GM18507 (cell line): ENCODE measurements at places on chromosomes 5 and 9.

GRCh38 chr5:173923218-173924095 is 35.3 kb downstream of the CPEB4 start:
- no peak for DNase-seq

DNA sequence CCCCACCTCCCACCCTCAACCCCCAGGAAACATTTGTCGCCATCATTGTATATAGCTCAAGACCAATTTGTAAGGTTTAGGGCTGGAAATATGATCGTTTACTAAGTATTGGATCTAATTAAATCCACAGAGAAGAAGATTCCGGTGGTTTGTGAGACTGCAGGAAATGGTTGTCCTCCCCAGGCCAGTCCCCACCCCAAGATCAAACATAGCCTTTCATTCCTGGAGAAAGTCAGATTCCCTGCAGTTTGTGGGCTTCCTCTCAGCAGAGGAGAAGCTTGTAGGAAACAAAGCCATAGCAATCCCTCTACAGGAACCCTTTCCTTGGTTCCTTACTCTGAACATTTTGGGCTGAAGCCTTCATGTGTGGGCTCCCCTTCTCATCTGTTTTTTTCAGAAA is 79.2 kb upstream of the TBCA start:
- no peak for DNase-seq

DNA sequence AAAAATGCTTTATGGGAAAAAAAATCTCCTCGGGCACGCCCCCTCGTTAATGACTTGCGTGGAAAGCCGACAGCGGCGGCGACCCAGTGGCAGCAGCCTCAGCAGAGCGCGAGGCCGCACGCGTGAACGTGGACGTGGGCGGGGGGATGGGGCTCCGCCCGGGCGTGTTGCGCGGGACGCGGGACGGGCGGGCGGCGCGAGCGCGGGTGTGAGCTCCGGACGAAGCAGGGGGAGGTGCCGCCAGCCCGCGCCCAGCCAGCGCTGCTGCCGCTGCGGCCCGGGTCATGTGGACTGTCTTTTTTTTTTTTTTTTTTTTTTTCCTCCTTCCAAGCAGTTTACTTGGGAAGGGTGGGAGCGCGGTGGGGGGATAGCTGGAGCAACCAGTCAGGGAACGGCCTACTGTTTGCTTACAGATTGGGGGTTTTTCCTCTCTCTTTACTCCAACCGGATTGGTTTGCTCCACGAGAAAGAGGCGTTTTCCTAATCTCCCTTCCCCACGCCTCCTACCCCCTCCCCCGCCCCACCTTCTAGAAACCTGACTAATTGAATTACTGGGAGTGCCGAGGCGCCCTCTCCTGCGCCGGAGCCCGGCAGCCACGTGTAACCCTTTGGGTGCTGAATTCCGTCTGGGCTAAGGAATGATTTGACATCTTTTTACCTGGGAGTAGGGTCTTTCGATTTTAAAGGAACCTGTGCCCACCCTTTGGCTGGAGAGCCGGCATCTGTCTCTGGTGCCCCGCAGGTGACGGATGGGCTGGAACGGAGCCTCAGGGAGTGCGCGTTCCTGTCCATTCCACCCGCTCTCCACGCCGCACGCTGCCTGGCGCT is 1.7 kb upstream of the EFNA5 start:
- DNase-seq, result no peak

DNA sequence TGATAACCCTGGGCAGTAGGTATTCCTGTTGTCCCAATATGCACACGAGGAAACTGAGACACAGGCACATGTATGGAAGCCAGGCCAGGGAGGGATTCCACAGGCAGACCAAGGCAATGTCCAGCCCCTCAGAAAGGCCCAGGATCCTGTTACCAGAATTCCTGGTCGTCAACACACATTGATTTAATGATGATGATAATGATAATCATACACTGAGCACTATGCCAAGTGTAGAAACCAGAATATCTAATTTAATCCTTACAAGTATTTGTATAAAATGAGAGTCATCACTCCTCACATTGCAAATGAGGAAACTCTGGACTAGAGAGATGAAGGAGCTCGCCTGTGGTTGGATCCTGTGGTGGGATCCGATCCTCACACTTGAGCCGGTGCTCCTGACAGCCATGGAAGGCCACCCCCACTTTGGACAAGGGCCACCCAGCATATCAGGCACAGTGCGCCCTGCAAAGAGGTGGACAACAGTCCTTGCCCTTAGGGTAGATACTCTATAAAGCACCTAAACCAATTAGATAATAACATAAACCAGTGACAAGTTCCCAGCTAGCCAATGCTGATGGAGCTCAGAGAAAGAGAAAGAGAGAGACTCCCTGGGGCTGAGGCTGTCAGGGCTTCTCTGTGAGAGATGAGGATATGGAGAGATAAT is 185.3 kb downstream of the SLIT3 start:
- no peak for DNase-seq

- DNase-seq, result no peak
Observed at GRCh38 chr5:72046106-72046505, 61.2 kb upstream of the MAP1B start.

GRCh38 chr9:113137196-113138168 is 13.3 kb upstream of the SLC31A2 start:
- DNase-seq, result no peak

DNA sequence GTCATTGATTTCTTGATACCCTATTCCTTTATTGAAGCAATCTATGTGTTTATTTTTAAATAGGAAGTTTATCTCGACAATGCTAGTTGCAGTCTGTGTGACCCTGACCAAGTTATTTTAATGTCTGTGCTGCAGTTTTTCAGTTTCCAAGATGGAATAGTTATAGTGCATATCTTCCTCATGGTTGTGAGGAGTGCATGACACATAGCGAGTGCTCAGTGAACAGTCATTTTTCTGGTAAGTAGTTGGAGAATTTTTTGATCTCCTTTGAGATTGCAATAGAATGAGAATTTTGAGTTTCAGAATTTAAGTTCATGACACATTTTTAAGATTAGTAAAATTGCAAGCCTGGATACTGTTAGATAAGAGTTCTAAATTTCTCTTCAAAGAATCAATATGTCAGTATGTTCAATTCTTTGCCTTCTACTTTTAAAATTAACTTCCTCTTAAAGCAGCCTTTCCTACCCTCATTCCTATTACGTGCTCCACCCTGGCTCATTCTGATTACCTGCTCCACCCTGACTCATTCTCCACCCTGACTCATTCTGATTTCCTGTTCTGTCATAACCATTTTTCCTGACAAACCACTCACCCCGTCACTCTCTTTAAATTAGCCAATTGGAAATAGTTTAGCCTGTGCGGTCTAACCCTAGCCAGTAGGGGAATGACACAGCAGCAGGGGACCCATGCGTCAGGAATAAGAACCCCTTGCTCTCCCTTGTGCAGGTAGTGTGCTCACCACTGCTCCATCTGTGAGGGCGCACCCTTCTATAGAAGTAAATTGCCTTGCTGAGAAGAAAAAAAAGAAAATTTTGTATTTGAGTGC is 30.7 kb downstream of the SPIN1 start:
- no peak for DNase-seq

- no peak for DNase-seq
Observed at GRCh38 chr5:175539936-175540335, 61.6 kb downstream of the SFXN1 start.

DNA sequence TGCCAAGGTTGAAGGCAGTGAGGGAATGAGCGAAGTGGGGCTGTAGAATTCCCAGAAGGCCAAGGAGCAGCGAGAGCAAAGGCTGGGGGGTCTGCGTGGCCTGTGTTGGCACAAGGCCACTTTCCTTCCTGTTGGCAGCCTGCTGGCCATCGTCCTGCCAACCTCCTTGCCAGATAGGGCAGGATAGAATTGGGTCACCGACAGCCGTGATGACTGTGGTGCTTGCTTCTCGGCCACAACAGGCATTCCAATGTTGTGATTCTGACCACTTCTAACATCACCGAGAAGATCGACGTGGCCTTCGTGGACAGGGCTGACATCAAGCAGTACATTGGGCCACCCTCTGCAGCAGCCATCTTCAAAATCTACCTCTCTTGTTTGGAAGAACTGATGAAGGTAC is 18.9 kb downstream of the TRIP13 start:
- DNase-seq, result no peak

DNA sequence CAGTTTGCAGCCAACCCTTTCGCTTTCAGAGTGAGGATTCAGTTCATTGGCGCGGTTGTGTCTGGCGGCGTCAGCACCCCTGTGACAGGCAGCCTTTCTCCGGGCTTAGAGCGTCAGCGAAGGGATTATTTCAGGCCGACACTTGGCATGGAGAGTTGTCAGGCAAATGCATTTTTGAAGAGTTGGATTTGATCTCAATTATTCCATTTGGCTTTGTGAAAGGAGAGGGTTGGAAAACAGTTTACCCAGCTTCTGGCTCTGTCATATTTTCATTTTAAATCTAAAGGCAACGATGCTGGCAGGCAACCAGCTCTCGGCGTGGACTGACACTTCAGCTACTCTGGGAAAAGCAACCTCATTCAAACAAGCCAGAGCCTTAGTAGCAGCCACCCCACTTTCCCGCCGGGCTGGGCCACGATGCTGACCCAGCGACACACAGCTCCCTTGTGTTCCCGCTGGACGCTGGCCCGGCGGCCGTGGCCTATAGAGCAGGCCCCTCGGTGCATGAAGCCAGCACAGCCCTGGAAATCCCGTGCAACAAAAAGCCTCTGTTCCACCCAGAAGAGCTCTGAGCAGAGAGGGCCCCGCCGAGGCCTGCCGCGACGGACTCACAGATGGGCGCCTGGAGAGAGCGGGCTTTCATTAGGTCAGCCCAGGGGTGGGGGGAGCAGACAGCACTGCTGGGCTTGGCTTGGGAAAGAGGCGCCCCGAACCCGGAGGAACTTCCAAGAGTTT is 28.9 kb upstream of the LPCAT1 start:
- no peak for DNase-seq

DNA sequence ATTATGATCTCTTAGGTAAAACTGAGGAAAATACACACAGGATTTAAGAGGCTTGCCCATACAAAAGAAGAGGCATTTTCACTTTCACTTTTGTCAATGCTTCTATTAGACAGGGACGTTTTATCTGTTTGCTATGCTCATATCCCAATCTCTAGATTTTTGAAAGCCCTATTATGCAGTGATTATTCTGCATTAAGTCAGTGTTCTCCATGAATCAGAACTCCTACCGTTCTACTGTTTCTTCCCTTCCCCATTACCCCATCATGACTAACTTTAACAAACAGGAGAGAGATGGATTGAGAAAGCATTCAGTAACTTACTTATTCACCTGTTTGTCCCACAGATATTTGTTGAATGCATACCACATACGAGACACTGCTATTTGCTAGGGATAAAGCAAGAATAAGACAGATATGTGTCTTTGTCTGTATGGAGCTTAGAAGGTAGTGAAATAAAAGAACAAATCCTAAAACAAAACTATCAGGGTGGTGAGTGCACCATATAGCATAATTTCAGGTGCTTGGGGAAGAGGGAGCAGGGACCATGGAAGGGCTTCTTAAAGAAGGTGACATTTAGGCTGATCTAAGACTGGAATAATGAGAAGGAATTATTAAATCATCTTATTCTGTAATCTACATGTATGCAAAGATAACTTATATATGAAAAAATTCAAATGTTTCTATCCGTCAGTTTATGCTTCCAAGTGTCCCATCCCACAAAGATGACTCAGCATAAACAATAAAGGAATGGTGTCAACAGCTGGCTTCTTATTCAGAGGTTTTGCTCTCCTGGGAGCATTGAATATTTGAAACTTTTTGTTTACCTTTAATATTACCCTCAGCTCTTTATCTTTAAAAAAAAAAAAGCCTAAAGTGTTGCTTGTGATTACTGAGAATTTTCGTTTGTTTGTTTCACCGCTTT is 328.1 kb downstream of the HINT1 start:
- DNase-seq, result peak; percentile 1

GRCh38 chr5:1014346-1014745 is 5.7 kb downstream of the NKD2 start:
- DNase-seq, result no peak

GRCh38 chr5:116472274-116472673 is 102.3 kb downstream of the SEMA6A start:
- DNase-seq, result no peak

GRCh38 chr9:18036422-18037187 is 437.3 kb upstream of the ADAMTSL1 start:
- DNase-seq, result no peak
